ENCODE measurements at places on chromosomes 4 and X. TPM values are rescaled to one million over a fixed set of nuclear protein-coding genes. Genes with fewer than 3 reads are reported as not detected.

- DNase-seq: no peak
Measured at GRCh38 chr4:120691106-120691505, 231.4 kb downstream of the PRDM5 start.

DNA sequence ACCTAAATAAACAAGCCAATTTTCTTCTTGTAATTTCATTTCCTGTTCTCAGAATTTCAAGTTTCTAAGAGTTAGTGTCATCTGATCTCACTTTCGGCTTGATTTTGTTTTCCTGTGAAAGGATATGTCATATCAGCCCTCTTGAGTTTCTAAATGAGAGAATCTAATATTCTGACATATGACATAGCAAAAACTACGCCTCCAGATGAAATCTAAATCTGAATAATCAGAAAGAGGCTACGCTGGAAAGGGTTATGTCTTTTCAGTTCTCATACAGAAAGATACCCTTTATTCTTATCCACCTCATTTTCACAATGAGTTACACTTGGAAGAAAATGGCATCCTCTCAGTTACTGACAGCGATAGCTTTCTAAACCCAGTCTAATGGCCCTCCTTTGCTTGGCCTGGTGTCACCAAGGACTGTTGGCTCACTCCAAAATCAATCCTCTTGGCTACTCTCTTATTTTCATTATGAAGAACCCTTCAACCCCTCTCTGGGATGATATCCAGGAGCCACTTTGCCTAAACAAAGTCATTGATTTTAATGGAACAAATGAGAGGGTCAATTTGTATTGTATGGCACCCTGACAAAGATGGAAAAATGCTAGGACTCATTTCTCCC lies 65.6 kb downstream of the ASB9 start:
- DNase-seq: no peak

DNA sequence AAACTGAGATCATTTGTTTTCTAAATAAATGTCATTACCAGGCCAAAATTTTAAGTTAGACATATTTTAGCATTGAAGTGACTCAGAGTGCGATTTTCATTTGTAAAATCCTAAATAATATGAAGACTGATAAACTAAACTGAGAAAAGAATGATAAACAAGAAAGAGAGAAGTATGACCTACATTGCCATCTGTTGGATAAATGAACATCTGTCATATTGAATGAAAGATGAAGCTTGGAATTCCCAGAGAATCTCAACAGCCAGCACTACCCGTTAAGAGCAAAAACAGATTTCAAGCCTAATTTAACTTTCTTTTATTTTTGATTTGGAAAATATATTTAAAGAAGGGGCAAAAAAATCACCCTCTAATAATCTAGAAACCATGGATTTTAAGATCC lies 591.0 kb upstream of the ATOH1 start:
- no peak for DNase-seq

DNA sequence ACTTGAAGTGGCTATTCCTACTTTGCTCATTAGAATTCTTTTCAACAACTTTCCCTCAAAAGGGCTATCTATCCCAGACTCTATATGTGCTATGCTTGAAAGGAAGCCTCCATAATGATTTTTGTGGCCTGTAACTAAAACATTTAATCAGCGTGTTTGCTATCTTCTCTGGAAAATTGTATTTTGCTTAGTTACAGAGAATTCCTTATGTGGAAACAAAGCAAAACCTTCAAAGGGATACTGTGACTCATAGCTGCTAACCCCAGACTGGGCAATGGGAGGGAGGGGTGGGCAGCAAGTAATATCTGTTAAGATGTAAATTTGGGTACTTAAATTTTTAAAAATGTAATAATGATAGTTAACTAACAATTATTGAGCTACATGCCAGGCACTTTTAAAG lies 3.7 kb downstream of the SLC25A14 start:
- no peak for DNase-seq

DNA sequence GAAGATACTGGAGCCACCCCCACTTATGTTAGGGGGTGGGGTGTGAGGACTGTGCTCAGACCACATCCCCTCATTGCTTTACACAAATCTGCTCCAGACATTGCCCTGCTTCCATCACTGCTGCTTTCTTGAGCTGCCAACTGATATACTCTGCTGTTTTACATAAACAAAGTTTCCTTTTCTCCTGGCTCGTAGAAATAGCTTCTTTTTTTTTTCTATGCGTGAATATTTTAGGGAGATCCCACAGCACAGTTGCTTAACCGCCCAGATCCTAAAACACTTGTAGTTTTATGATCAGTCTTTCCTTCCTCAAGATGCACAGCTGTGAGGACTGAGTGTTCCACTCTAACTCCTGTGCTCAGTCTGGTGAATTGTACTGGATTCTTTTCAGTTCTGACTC lies 768.4 kb downstream of the PCDH18 start:
- no peak for DNase-seq

DNA sequence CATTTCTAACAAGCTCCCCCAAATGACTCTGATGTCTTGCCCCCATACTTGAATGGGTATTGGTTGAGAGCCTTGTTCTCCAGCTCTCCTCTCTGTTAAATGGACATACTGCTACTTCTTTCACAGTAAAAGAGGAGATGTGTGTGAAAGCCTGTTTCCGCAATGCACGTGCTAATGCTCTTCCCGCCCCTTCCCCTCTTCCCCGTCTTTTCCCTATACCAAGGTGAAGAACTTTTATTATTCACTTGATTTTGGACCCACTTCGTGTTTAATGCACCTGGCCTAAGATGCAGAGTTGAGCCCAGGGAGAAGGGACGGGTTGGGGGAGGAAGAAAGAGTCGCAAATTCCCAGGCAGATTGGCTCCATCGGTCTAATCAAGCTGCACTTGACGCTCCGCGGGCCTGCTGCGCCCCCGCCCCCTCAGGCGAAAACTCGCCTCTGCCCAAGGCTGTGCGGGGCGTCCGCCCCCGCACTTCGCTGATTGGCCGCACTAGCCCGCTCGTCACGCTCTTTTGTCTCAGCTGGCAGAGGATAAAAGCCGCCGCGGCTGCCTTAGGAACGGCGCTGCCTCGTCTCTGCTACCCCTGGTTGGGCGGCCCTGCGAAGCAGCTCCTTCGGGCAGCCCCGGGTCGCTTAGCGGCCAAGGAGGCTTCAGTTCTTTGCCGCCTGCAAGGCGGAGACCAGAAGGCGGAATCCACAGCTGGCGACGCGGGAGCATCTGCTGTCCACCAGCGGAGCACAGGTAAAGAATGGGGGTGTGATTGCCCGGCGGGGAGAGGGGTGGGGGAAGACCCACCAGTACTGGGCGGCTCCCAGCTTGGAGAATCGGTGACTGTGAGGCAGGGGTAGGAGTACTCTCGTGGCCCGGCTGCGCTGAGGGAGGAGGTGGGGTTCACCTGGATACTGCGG lies at the start of gene ZCCHC12:
TSS of gene ZCCHC12 (plus strand) at position 562 of the 910 bp plus-strand sequence. CDS start 1,421 bp downstream, outside the sequence.
- no peak for DNase-seq

DNA sequence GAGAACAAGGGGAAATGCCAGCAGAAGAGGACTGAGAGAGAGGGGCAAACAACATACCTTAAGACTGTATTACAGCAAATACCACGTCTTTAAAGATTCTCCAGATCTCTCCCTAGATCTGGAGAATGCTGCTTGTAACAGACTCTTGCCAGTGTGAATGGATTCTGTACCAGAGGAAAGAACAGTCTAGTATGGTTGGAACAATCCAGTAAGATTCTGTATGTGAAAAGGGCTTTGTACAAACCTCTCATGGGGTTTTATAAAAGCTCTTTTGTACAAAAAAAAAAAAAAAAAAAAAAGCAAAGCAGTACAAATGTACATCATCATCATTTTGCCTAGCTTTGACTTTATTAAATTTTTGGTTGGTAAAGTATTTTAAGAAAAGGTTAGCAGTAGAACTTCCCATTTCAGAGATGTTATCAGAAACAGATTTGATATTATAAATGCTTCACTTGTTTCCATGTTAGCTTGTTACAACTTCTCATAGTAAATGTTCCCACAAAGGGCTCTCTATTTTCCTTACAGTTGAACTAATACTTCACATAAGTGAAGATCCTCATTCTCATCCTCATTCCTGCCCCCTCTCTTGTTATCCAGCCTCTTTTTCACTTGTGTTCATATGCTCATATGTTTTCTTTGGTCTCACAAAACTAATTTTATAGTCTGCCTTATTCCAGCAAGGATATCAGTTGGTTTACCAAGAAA lies 144.2 kb downstream of the EDA start:
- no peak for DNase-seq

GRCh38 chrX:74781507-74782034 lies 143.7 kb downstream of the NEXMIF start:
- no peak for DNase-seq

DNA sequence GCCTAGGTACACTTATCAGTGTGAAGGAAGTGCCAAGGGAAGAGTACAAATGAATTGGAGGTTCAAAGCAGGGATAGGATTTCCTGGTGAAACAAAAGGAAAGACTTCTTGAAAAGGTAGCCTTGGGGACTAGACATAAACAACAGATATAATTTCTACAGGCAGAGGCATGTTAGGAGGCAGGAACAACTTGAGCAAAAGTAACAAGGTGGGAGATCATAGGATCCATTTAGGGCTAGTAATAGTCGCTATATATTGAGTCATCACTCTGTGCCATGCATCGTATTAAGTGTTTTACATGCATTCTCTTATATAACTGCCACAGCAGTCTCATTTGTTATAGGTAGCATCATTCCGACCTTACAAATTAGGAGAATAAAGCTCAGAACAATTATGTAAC lies 98.3 kb upstream of the EOLA2 start:
- no peak for DNase-seq

DNA sequence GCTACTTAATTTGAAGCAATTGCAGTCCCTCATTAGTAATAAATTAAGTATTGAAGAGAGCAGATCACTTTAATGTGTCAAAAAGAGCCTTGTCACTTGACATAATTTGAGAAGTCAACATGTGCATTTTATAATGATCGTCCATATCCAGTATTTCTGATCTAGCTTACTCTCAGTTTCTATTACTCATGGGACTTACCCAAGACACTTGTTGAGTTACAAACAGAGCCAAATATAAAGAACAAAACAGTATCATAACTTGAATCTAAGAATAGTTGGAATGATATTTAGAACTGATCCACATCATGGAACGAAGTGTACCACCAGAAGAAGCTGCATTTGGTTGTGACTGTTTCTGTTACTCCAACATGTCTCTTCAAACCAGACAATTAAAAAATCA lies 54.7 kb downstream of the SLITRK4 start:
- DNase-seq: no peak

GRCh38 chrX:72573158-72573511 lies 492 bp upstream of the HDAC8 start:
- no peak for DNase-seq

DNA sequence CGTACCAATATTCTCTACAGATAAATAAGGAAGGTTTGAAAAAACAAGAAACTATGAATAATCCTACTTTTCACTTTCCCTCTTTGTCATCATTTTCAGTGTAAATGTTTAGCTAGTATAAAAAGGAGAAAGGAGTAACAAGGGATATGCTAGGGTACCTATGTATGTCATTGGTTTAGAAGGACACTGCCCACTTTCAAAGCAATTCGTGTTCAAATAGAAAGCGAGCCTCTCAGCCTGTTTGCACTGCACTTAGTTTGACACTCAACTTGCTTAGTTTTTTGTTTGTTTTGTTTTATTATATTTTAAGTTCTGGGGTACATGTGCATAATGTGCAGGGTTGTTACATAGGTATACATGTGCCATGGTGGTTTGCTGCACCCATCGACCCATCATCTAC lies 21.6 kb upstream of the RXFP1 start:
- DNase-seq: no peak

DNA sequence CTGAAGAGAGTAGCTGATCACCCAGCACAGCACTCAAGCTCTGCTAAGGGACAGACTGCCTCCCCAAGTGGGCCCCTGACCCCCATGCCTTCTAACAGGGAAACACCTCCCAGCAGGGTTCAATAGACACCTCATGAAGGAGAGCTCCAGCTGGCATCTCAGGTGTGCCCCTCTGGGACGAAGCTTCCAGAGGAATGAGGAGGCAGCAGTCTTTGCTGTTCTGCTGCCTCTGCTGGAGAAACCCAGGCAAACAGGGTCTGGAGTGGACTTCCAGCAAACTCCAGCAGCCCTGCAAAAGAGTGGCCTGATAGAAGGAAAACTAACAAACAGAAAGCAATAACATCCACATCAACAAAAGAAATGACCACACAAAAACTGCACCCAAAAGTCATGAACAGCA lies 412.8 kb downstream of the PRDM5 start:
- no peak for DNase-seq

GRCh38 chr4:40820101-40820500 lies 70.3 kb downstream of the NSUN7 start:
- DNase-seq: no peak

GRCh38 chr4:109554971-109555370 lies 5.1 kb upstream of the MCUB start:
- no peak for DNase-seq

GRCh38 chrX:28586981-28587551 lies at the start of gene IL1RAPL1:
IL1RAPL1 (plus strand) TSS chrX:28587446.
- peak; percentile 8 for DNase-seq

- peak; percentile 49 for DNase-seq
Measured at GRCh38 chr4:27463816-27464215, 603.2 kb downstream of the STIM2 start.

DNA sequence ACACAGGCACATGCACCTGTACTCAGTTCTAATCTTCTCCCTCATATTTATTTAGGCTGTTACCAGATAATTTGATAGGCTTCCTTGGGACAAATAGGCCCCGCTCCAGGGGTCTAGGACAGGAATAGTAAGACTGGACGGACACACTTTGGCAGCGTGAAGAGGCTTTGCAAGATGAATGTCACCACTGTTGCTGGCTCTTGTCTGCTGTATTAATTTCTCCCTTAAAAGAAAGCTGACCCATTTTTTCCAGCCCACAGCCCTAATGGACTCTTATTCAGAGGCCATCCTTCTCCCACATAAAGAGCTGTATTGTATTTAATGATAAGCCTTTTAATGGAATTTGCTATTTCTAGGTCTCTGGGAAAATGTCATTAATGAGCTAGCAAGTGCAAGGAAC lies 18.0 kb downstream of the FAM184B start:
- no peak for DNase-seq

DNA sequence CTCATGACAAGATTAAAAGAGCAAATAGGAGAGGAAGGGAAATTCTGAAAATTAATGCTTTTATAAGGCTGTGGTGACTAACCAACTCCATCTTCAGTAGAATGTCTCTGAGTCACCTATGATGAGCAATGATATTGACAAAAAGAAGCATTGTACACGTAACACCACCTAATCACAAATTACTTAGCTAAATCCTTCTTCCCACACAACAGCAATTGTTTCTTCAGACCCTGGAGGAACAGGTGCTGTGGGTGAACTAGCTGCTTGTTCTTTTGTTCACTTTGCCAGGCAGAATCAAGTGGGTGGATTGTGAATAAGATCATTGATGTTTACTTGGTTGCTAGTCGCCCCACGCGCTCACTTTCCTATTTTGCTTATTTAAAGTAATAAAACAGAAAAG lies 315.5 kb downstream of the CAMK2D start:
- no peak for DNase-seq

Gene GATA1
- not detected for polyA plus RNA-seq

Gene RGN
- 0.82 TPM for polyA plus RNA-seq

Gene MID2
- 12.8 TPM for polyA plus RNA-seq

Gene SSX4B
- polyA plus RNA-seq: not detected

Gene EDNRA
- 7.6 TPM for polyA plus RNA-seq

Gene KCNE5
- polyA plus RNA-seq: 0.32 TPM

Gene USP17L18
- not detected for polyA plus RNA-seq

Gene TMEM33
- 39.3 TPM for polyA plus RNA-seq

Gene ADH1A
- not detected for polyA plus RNA-seq

Measured in BJ (cell line).